ENCODE measurements at places on chromosomes 4 and X. TPM values are rescaled to one million over a fixed set of nuclear protein-coding genes. Genes with fewer than 3 reads are reported as not detected.
A peak's percentile ranks its signal among the peaks of the same experiment; 100 is the strongest.

DNA sequence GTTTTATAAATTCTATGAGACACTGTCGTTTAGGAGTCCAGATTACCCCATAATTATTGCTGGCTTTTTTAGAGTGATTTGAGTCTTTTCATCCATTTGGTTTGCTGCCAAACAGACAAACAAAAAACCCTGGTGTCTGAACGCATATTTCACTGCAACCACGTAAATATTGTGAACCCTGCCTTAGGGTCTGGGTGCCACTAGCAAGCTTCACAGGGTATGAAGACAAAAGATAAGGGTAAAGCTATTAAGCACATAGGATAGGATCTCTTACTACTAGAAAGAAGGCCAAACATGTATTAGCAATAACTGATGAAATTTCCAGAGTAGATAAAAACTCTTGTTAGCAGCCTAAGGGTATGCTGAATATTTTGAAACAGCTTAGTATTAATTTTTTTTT lies 143.3 kb downstream of the BANK1 start:
- DNase-seq: no peak

GRCh38 chr4:186606591-186606992 lies 51.2 kb upstream of the MTNR1A start:
- DNase-seq: no peak

GRCh38 chr4:117293784-117294183 lies 208.4 kb upstream of the TRAM1L1 start:
- DNase-seq: no peak

DNA sequence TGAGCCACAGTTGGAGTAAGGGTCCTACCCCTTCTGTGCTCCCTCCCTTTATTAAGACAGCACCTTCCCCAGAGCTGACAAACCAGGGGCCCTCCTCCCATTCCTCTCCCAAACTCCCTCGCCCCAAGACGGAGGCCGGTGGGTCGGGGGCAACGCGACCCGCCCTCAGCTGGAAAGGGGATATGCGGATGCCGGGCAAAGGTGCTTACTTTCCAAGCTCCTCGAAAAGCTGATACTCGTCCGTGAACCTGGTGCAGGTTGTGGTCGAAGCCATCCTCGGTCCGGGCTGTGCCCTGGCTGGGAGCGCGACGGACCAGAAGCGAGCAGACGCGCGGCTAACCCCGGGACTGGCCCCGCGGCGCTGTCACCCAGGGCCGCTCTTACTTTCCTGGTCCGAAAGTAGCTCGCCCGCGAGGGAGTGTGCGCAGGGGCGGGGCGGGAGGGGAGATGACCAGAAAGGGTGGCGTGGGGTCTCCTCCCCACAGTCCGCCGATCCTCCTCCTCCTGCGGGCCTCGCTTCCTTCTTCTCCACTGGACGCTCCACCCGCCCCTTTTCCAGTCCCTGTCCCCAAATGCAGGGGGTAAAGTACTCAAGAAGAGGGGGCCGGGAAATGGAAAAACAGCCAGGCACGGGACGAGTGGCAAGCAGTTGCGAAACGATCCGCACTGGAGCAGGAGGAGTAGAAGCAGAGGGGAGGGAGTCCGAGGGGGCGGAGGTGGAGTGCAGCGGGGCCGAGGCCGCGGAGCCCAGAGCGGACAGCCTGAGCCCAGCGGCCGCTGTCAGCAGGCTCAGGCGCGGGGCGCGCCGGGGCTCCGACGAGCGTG lies 531 bp downstream of the CAMK2D start:
- DNase-seq: peak; percentile 89

The SFRP2 gene
- total RNA-seq: 0.65 TPM

DNA sequence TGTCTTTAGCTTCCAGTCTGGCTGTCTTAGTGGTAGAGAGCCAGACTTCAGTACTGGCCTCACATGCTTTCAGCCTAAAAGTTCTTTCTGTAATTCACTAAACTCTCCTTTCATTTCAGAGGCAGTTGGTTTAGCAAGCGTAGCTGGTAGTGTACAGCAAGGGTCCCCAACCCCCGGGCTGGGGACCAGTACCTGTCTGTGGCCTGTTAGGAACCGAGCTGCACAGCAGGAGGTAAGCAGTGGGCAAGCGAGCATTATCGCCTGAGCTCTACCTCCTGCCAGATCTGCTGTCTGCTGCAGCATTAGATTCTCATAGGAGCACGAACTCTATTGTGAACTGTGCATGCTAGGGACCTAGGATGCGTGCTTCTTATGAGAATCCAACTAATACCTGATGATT lies 72.0 kb downstream of the QRFPR start:
- DNase-seq: no peak

DNA sequence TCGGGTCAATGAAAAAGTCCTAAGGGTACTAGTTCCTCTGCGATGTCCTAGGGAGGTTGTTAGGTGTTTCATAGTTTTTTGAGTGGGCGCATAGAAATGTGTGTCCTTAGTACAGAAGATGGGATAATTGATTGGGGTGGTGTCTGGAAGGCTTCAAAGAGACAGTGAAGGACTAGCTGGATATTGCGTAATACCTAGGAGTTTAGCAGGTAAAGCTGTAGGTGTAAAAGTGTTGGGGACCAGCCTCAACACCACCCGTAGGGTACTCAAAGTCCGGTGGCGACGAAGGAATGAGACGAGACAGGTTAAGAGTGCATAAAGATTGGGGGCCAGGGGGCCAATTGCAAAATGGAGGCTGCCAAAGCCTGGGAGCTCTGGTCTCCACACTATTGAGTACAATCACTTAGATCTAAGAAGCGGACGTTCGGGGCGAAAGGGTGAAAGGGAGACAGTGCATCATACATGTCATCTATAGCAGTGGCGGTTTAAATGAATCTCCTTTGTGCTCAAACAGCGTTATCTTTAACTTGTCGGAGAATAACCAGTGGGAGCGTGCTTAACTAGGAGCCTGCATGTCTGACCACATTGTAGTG lies 1.0 kb downstream of the TRMT44 start:
- DNase-seq: no peak

- DNase-seq: peak; percentile 79
Measured at GRCh38 chr4:138953961-138954371, 61.6 kb upstream of the NOCT start.

- peak; percentile 40 for DNase-seq
Measured at GRCh38 chrX:155216940-155217440, 730 bp downstream of the VBP1 start.

The GLUD2 gene
- 1.6 TPM for total RNA-seq

The GAGE12H gene
- not detected for total RNA-seq

The GPAT3 gene
- 1.7 TPM for total RNA-seq

The FGFBP2 gene
- not detected for total RNA-seq

DNA sequence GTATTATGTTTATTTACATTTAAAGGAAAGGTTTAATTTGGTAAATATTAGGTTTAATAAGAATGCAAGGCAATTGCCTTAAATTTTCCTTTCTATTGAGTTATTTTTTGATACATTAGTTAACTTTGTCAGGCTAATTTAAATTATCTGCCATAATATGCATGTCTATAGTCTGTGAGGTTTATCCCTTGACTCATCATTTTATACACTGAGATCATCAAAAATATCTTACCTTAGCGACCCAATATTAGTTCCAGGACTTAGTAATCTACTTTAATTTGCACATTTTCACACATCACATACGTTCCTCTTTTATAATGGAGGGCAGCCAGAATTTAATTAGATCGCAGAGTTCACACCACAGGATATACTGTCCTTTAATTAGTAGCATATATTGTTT lies 999.5 kb upstream of the GRID2 start:
- DNase-seq: no peak

GRCh38 chrX:135581496-135581895 lies 61.0 kb downstream of the INTS6L start:
- peak; percentile 18 for DNase-seq

The AMER1 gene
- total RNA-seq: 2.3 TPM

- DNase-seq: no peak
Measured at GRCh38 chrX:70353514-70353913, 63.6 kb downstream of the KIF4A start.

The ARHGAP24 gene
- total RNA-seq: 26.3 TPM

- DNase-seq: no peak
Measured at GRCh38 chr4:117378942-117379341, 293.6 kb upstream of the TRAM1L1 start.

DNA sequence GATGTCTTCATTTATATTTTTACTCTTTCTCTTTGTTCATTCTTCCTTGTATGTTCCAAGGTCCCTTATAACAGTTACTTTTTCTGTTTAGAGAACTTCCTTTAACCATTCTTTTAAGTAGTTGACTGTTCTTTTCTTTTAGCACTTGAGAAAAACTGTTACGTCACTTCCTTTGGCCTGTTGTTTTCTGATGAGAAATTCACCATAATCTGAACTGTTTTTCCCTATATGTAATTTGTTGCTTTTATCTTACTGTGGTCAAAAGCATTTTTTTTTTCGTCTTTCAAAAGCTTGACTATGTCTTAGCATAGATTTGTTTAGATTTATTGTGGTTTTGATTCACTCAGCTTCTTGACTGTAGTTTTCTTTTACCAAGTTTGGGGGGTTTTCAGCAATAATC lies 1660.3 kb upstream of the PCDH10 start:
- DNase-seq: no peak

The PCSK1N gene
- 3.1 TPM for total RNA-seq

DNA sequence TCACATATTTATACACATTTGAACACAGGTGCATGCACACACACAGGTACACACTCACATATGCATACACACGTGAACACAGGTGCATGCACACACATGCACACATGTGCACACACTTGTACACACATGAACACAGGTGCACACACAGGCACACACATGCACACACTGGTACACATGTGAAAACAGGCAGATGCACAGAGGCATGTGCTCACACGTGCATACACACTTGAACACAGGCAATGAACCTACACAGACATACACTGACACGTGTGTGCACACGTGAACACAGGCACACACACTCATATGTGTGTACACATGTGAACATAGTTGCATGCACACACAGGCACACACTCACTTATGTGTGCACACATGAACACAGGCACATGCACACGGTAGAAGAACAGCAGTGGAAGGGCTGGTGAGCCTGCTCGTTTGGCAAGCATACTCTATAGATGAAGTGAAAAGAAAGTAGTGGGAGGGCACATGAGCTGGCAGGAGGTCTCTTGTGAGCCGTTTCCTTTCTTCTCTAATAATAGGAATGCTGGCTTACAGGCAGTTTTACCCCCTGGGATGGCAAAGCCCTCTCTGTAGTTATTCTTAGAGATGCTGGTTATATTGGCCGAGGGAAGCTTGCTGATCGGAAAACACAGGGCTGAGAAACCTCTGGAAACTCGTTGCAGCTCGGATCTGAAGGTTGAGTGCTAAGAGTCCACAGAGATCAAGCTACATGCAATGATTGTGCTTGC lies 279.6 kb upstream of the CLNK start:
- DNase-seq: no peak

DNA sequence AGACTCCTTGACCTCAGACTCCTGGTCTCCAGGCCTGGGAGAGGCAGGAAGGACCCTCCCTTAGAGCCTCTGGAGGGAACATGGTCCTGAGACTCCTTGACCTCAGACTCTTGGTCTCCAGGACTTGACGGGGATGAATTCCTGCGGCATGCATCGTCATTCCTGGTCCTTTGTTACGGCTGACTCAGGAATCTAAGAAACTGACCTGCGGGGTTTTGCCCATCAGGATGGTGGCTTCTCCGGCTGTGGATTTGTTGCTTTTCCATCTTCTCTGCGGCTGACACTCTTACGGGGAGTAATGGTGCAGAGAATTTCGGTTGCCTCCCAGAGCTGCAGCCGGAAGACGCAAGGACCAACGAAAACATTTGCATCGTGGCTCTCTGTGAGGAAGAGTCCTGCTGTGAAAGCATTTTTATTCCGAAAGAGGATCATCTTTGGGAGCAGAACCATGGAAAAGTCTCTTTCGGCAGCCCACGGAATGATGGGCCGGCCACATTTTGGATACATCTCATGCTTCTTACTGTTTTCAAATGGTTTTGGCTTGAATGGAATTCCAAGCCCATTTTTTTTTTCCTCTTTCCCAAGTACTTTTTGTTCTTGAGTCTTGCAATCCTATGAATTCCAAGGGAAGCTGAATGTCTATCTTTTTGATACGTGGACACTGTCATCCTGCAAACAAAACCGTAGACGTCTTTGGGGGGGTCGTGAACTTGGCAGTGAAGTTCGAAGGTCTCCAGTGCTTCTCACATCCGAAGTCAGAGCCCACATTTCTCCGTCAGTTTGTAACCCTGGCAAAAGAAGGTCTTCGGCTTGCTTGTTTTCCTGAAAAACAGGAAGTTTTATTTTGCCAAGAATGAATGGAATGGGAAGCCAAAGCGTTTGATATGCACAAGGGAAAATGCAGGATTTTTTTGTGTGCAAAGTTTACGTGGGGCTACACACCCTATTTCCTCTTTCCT lies 36.5 kb downstream of the SHOX start:
- no peak for DNase-seq

The HGFAC gene
- total RNA-seq: not detected

The BTK gene
- not detected for total RNA-seq

DNA sequence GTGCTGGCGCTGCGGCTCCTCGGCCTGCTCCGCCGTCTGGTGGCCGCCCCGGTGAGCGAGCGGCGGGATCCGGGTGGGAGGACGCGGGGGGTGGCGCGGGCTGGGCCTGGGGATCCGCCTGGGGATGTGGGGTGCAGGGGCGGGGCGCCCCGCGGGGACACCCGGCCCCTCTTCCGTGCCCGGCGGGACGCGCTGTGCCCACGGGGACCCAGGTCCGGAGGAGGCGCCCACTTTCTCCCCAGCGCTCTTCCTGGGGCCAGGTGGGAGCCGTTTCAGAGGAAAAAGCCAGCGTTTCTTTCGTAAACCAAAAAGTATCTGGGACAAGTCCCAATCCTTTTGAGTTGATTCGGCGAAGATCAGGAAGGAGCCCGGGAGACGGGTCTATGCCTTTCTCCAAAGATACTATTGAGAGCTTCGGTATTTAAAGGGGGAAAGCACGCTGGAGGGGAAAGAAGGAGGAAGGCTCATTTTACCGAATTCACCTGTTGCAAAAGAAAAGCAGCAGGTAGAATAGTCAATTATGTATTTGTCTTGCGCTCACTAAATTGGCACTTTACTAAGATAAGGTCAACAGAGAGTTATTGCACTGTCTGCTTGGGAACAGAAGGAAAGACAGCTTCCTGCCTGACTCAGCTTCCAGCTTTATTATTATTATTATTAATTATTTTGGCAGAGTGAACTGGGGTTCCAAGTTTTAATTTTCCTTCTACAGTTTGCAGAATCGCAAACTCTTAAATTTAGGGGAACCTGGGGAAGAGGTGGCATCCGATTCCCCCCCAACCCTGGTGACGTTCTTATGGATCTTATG lies 81.5 kb upstream of the CD99 start:
- peak; percentile 51 for DNase-seq

The UPF3B gene
- 3.3 TPM for total RNA-seq

DNA sequence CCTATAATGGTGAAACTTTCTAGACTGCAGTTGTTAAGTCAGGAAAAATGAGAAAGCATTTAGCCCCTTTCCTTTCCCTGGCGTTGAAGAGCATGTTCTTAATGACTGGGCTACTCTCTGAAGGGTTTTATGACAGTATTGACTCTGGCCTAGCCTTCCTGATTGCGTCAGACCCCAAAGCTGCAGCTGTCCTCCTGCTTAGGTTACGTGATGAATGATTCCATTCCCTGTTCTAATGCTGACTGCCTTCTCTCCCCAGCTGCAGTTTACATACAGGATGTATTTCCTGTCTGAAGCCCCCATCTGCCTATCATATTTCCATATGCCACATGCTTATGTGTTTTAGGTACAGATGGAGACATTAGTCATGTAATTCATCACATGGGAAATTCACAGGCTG lies 105.8 kb upstream of the EGFL6 start:
- peak; percentile 63 for DNase-seq
